NCI-H1436 treated with DMSO at 0.1 percent for 48 hours (cell line): ENCODE measurements at places on chromosomes 13 and 19.
A peak's percentile ranks its signal among the peaks of the same experiment; 100 is the strongest.

- peak; percentile 73 for DNase-seq
Observed at GRCh38 chr19:13880059-13881043, 3.4 kb downstream of the NANOS3 start.

DNA sequence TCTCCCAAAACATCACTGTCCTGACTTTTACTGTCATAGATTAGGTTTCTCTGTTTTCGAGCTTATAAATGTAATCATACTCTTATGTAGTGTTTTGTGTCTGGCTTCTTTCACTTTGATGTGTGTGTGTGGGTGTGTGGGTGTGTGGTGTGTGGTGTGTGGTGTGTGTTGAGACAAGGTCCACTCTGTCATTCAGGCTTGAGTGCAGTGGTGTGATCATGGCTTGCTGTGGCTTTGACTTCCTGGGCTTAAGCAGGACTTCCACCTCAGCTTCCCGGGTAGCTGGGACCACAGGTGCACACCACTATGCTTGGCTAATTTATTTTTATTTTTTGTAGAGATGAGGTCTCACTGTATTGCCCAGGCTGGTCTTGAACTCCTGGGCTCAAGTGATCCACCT, 59.6 kb downstream of the PDS5B start:
- DNase-seq = no peak

GRCh38 chr19:17234911-17235299, 8.9 kb downstream of the OCEL1 start:
- no peak for DNase-seq

GRCh38 chr19:19943848-19944582, 43.3 kb downstream of the ZNF93 start:
- DNase-seq = no peak

- DNase-seq = no peak
Observed at GRCh38 chr19:35267353-35267817, 1.4 kb upstream of the USF2 start.

GRCh38 chr19:3397266-3398022, 31.1 kb downstream of the NFIC start:
- no peak for DNase-seq
